Thoracic aorta (tissue), 2 donors: ENCODE measurements at places on chromosomes 6 and 20. TPM values are rescaled to one million over a fixed set of nuclear protein-coding genes. Genes with fewer than 3 reads are reported as not detected.
A peak's percentile ranks its signal among the peaks of the same experiment; 100 is the strongest.

DNA sequence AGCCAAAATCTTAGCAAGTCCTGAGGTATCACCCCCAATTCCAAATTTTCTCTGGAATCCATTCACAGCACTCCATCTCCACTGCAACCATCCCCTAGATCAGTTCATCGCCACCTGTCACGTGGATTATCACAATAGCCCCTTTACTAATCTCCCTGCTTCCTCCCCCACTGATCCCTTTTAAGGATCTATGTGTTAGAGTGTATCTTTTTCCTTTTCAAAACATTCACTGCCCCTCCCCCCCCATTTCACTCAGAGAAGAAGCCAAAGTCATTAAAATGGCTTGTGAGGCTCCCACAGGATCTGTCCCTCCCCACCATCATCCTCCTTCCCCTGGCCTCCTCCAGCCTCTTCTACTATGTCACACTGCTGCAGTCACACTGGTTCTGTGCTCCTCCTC lies 18.4 kb upstream of the SPAG4 start:
- DNase-seq = no peak

- no peak for DNase-seq
Observed at GRCh38 chr6:84967965-84968364, 203.6 kb upstream of the TBX18 start.

DNA sequence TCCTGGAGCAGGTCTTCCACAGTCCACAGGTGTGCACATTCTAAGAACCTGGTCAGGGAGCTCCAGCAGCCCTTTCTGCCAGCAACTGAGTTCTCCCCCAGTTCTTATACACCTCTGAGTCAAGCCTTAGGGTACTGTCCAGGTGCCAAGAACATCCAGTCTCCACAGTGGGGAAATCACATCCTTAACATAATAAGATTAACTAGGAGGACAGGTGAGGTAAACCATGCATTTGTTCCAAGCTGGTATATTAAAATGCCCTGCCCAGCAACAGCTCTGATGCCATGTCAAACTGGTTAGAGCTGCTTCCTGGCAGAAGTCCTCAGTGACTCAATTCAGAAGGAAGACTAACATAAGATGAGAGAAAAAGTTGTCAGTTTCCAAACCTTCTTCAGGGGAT lies 303.9 kb upstream of the SGK1 start:
- DNase-seq = no peak

- no peak for DNase-seq
Observed at GRCh38 chr6:65110031-65110430, 597.0 kb downstream of the EYS start.

DNA sequence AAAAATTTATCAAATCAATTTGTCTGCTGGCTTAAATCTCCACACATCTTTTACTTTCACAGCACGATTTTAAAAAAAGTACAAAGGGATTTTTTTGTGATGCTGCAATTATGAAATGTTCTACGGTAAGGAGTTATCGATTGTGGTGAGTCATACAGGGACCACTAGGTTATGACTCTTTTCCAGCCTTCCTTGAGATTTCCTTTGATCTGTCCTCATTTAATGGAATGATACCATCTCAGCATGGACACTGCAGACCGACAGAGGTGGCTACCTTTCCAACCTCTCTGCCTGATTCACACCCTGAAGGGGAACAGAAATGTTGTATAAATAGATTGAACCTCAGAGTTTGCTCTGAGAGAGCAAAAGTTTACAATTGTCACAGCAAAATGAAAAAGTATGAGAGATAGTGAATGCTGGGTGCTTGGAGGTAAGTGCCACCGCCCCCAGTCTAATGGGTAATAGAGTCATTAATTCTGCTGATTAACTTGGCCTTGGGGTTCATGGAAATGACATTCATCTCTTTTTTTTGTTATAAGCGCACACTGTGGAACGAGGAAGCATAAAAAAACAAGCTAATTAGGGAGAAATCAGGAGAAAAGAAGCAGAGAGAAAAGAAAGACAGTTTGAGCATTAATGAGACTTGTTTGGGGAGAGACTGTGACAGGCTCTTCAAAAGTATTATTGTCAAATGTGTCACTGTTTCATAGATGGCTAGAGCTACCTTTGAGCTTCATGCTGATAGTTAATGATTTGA lies 306.0 kb downstream of the RNF144B start:
- DNase-seq = no peak

The FRK gene
- 16.0 TPM for total RNA-seq

The GHRH gene
- total RNA-seq = not detected

DNA sequence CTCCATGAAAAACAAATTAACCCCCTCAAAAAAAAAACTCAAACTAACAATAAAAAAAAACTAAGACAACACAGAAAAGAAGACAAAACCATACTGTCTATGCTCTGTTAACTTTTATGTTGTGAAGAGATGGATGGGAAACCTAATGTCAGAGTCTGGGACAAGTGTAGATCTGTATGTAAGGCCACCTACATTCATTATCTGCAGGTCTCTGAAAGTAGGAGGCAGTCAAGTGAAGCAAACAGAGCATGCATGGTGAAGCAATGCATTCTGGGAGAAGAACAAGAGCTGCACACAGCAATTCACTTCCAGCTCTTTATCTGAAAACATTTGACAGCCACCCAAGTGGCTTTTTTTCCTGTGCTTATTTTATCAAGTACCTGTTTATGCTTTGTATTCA lies 452.0 kb downstream of the EPHA7 start:
- DNase-seq = no peak

GRCh38 chr20:53037621-53038020 lies 65.5 kb downstream of the TSHZ2 start:
- DNase-seq = no peak

- DNase-seq = peak; percentile 83
Observed at GRCh38 chr6:31822036-31822821, 5.3 kb upstream of the HSPA1B start.

The ANKRD60 gene
- not detected for total RNA-seq

DNA sequence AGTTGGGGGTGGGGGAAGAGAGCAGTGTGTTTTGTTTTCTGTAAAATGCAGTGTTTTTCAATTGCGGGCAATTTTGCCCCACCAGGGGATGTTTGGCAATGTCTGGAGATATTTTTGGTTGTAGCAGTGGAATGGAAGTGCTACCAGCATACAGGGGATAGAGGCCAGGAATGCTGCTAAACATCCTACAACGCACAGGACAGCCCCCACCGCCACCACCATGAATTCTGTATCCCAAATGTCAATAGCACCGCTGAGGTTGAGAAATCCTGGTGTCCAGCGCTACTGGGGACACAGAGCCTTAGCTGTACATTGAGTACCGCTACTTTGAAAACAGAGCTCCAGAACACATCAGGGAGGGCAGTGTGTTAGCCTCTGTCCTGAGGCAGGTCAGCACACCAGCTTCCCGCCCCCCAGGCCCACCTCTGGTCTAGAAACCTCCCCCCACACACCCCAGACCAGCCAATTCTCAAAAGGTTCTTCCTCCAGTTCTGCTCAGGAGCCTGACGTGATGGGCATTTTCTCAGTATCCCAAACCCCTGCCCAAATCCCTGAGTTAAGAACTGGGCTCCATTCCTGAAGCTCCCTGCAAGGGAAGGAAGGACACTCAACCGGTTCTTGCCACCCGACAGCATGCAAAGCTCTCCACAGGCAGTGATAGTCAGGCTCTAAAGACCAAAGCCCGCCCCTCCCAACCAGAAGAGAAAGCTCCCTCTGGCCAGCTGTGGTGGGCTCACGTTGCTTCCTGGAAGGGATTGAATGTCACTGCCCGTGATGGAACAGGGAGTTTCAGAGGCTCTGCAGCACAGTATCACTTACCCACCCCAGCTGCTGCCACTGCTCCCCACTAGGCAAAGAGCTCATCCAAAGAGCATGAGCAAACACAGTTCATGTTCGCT lies 321.5 kb upstream of the JARID2 start:
- DNase-seq = no peak

GRCh38 chr20:63932606-63933160 lies 23.5 kb downstream of the UCKL1 start:
- DNase-seq = no peak

The METTL24 gene
- 12.1 TPM for total RNA-seq

GRCh38 chr6:110683241-110683640 lies 132.0 kb downstream of the CDK19 start:
- no peak for DNase-seq

DNA sequence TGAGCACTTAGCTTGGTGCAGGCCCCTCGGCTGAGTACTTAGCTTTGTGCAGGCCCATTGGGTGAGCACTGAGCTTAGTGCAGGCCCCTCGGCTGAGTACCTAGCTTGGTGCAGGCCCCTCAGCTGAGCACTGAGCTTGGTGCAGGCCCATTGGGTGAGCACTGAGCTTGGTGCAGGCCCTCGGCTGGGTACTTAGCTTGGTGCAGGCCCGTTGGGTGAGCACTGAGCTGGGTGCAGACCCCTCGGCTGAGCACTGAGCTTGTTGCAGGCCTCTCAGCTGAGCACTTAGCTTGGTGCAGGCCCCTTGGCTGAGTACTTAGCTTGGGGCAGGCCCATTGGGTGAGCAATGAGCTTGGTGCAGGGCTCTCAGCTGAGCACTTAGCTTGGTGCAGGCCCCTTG lies 387.1 kb downstream of the THBS2 start:
- DNase-seq = no peak

DNA sequence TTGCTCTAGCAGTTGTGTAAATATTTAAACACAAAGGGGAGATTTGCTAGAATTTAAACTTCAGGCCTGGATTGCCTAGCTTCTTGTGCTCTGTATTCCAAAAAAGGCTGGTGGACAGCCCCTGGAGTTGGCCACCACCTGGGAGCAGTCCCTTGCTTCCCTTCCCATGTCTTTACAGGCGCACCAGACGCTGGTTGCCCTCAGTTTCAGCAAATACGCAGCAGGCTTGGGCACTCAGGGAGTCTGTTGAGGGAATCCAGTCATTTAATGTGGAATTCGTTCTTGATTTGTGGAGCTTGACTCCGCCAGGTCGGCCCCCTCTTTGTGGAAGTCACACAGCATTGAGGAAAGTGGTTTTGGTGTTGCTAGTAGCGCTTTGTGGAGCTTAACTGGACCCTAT lies 156.8 kb downstream of the DTNBP1 start:
- no peak for DNase-seq

GRCh38 chr6:148398678-148399077 lies 56.0 kb downstream of the SASH1 start:
- DNase-seq = no peak

- no peak for DNase-seq
Observed at GRCh38 chr20:59365611-59366285, 65.3 kb downstream of the EDN3 start.
